ENCODE measurements at places on chromosomes 3 and 15.

GRCh38 chr3:101825904-101826445 lies 23.3 kb upstream of the NFKBIZ start:
- DNase-seq, result no peak

GRCh38 chr3:120775411-120775810 lies 32.9 kb downstream of the GTF2E1 start:
- DNase-seq, result no peak

- no peak for DNase-seq
These were observed 186.9 kb downstream of the PTPRG start for GRCh38 chr3:61748288-61748687.

- DNase-seq, result no peak
These were observed 34.8 kb upstream of the CTSH start for GRCh38 chr15:78979456-78980320.

DNA sequence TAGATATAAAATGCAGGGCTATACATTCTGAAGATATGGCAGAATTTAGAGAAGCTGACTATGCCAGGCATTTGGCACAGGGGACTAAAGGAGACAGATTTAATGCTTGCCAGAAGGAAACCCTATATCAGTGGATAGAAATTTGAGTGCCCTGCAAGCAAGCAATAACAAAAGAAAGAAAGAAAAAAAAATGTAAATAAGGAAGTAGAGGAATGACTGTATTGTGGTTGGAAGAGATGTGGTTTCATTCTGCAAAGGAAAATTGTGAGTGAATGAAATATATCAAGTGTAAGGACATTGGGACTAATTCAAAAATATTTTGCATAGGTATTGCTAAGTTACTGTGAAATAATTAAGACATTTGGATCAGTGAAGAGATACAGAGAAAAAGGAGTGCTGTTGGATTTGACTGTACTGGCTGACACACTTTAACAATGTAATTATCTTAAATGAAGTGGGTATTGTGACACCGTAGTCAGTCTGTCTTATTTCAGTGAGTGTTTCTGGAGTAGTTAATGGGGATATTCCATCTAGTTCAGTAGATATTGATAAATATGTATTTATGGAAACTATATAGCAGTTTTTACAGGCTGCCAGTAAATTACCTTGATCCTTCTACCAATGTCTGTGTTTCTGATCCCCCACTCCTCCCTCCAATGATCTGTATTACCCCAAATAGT lies 418.2 kb downstream of the CNTN4 start:
- DNase-seq, result no peak

GRCh38 chr15:44029940-44030568 lies 165.0 kb downstream of the FRMD5 start:
- no peak for DNase-seq

- no peak for DNase-seq
These were observed 18.5 kb downstream of the PAQR9 start for GRCh38 chr3:142945023-142945422.

GRCh38 chr3:143831208-143831607 lies 17.1 kb downstream of the SLC9A9 start:
- no peak for DNase-seq

GRCh38 chr3:82424031-82424339 lies 662.5 kb upstream of the GBE1 start:
- DNase-seq, result no peak
